Stimulated activated CD8-positive, alpha-beta memory T cell treated with anti-CD3 and anti-CD28 coated beads, Interleukin-7, amount 100 ng/mL, for 1 hour (primary cell): ENCODE measurements at places on chromosomes 16 and 17.

- peak; percentile 55 for DNase-seq
Observed at GRCh38 chr17:78748730-78749317, 33.2 kb downstream of the CYTH1 start.

DNA sequence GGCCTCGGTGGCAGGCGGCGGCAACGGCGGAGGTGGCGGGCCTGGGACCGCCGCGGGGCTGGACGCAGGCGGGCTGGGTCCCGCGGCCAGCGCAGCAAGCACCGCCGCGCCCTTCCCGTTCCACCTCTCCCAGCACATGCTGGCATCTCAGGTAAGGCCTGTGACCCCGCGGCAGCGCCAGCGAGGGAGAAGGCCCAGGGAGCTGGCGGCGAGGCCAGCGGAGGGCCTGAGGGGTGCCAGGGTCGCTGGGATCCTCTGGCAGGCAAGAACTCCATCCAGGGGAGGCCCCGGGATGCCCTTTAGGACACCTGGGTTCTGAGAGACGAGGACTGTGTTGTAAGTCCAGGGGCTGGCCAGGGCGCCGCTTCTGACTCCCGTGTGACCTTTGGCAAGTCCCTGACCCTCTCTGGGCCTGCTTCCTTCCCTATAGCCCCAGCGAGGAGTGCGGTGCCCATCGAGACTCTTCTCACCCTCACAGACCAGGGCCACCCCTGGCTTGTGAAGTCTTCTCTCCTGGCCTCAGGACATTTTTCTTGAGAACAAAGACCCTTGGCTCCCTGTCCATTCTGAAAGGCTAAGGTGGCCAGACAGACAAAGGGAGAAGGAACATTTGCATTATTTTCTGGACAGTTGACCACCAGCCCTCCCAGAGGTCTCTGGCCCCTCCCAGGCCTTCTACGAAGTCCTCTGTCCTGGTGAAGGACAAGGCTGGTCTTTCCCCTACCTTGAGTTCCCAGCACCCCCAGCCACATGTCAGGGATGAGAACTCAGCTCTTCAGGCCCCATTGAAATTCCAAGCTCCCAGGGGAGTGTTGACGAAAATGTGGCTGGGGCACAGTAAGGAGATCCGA lies 6.3 kb downstream of the TBX2 start:
- DNase-seq, result no peak

DNA sequence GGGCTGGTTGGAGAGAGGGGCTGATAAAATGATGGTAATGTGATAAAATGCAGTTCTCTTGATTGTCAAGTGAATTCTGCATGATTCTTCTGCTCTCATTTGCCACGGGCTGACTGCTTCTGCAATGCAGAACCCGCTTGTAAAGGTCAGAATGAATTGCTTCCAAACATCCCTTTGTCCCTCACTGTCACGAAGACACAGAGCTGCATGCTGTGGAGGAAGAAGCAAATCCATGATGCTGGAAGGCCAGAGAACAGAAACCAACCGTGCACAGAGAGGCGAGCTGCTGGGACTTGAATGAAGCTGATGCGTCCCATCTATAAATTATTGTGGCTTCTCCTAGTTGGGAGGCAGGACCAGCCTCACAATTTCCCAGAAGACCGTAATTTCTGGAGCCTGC lies 171.6 kb downstream of the PRKCB start:
- no peak for DNase-seq

DNA sequence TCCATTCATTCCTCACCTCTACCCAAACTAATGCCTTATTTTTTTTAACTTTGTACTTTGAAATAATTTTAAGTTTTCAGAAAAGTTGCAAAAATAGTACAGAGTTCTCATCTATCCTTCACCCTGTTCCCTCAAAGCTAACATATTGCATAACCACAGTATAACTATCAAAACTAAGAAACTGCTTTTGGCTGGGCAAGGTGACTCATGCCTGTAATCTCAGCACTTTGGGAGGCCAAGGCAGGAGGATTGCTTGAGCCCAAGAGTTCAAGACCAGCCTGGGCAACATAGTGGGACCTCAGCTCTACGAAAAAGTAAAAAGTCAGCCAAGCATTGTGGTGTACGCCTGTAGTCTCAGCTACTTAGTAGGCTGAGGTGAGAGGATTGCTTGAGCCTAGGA lies 147.7 kb downstream of the SKAP1 start:
- DNase-seq, result no peak

DNA sequence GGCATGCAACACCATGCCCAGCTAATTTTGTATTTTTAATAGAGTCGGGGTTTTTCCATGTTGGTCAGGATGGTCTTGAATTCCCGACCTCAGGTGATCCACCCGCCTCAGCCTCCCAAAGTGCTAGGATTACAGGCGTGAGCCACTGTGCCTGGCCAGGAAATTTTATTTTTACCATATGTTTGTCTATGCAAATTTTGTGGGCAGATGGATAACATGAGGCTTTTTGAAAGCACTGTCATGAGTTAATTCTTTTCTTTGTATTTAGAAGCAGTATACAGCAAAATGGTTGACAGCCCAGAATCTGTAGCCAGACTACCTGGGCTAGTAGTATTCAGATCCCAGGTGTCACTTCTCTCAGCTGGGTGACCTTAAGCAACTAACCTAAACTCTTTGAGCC lies 8.5 kb upstream of the KPNB1 start:
- no peak for DNase-seq

DNA sequence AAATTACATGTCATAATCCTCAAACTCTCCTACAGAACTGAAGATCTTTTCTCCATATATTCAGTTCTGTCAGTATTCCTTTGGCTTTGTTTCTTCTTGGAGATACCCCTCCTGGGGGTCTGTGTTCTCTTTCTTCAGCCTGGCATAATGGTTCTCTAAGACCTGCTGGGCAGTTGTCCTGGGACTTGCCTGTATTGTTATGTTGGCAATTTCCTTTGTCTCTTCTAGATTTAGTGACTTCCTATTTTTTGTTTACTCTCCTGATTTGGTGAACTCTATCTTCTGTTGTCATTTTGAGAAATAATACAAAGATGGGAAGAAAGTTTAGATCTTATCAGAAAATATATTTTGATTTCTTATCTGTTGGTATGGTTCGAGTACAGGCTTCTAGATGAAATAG lies 127.8 kb downstream of the GOSR1 start:
- DNase-seq, result no peak

GRCh38 chr16:1830213-1830612 lies 3.2 kb downstream of the FAHD1 start:
- no peak for DNase-seq

DNA sequence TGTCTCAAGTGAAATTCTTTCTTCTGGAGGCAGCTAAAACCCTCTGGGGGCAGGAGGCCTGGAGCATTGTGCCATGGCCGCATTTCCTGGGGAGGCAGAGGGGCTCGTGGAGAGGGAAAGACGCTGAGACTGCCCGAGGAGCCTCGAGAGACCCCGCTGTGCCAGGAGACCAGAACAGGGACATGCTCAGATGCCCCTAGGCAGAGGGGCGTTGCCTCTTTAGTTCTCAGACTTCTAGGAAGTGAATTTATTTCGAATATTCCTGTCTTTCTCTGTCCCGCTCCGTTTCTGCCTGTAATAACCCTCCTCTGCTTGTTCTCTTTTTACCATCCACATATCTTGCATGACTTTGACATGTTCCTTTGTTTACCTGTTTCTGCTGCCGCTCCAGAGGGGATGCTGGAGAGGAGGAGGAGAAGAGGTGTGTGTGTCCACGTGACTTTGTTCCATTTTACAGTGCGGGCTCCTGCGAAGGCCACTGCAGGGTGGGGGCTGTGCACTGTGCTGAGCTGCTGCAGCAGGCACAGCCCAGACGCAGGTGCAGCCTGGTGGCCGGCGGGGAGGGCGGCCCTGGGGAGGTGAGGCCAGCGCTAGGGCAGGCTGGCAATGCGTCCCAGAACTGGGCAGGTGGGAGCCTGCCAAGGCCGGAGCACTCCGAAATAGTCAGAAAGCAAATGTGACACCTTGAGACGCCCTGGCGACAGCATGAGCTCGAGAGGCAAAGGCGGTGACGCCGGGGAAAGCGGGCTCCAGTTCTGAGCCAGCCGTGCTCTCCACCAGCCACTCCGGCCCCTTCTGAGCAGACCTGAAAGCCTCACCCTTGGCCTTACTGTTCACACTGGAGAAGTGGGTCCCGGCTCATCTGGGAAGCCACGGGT lies 29.9 kb downstream of the CIBAR2 start:
- DNase-seq, result no peak

- no peak for DNase-seq
Observed at GRCh38 chr16:55678161-55678821, 22.5 kb downstream of the SLC6A2 start.

DNA sequence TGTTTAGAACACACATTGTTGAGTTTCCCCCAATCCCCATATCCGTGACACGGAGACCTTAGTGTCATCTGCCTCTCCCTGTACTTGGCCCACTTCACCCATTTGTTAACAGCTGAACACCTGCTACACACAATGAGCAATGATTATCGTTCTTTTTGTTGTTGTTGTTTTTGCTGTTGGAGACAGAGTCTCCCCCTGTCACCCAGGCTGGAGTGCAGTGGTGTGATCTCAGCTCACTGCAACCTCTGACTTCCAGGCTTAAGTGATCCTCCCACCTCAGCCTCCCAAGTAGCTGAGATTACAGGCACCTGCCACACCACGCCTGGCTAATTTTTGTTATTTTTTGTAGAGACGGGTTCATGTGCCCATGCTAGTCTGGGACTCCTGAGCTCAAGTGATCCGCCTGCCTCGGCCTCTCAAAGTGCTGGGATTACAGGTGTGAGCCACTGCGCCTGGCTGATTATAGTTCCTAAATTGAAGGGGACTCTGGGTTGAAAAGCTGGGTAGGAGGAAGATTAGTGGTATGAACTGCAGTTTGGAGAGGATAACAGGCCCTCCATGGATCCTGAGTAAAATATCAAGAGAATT lies 21.6 kb downstream of the NDE1 start:
- DNase-seq, result no peak

DNA sequence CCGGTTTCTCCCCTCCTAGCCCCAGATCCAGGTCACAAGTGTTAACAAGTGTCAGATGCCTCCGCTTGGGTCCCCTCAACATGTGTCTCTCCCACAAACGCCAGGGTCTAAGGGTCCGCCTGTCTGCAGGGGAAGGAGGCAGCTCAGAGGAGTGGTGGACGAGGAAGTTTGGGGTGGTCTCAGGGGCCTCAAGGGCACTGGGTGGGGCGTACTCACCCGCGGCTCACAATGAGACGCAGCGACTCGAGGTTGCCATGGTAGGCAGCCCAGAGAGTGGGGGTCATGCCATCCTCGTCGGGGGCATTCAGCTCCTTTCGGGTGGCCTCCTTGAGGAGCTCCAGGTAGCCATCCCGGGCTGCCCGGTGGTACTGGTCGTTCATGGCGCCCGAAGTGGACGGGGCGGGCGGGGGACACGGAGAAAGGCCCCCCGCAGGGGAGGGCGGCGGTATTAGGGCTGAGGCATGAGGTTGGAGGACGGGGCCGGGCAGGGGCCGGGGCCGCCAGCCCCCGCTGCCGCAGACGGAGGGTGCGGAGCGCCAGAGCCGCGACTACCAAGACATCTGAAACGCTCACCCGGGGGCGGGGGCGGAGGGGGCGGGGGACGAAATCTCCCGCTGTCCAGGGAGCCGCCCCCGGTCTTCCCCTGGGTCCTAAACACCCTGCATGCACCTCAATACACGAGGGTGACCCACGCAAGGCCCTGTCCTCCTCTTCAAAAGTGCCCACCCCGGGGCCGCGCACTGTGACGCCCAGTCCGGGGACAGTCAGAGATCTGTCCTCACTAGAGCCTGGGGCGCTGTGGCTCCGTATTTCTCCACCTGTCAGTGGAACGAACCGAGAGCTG lies at the start of gene USH1G:
TSS of gene USH1G (minus strand) at position 562 of the 844 bp plus-strand sequence. CDS start at position 380, 182 bp downstream.
- DNase-seq, result no peak

DNA sequence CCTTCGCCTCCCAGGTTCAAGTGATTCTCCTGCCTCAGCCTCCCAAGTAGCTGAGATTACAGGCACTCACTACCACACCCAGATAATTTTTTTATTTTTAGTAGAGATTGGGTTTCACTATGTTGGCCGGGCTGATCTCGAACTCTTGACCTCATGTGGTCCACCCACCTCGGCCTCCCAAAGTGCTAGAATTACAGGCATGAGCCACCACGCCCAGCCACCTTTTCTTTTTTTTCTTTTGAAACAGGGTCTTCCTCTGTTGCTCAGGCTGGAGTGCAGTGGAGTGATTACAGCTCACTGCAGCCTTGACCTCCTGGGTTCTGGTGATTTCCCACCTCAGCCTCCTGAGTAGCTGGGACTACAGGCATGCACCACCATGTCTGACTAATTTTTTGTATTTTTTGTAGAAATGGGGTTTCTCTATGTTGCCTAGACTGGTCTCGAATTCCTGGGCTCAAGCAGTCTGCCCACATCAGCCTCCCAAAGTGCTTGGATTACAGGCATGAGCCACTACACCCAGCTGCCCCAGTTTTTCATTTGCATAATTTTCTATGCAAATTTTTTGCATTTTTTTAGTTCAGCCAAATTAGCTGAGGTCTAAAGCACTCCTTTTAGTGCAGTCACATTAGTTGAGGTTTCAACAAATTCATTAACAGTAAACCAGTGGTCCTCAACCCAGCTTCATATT lies 11.3 kb downstream of the WWP2 start:
- DNase-seq, result no peak

GRCh38 chr17:19268611-19269010 lies 31.4 kb downstream of the EPN2 start:
- no peak for DNase-seq

DNA sequence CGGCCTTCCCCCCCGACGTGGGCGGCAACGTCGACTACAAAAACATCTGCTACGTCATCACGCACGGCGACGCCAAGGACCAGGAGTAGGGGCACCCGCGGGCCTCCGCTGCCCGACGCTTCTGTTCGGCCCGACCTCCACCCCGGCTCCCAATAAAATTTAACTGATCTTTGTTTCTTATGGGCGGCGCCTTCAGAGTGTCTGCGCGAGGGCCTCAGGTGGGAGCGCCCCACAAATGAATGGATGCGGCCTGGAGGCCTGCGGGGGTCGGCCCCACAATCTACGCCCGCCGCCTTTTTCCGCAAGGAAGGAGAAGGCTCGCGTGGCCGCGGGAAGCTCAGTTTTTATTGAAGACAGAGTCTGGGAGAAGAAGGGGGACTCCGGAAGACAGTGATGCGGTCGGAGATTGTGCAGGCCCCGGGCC lies 3.2 kb downstream of the MYL11 start:
- peak; percentile 82 for DNase-seq

GRCh38 chr17:83089328-83090132 lies 10.1 kb downstream of the METRNL start:
- DNase-seq, result no peak

GRCh38 chr17:81233811-81234505 lies 4.9 kb downstream of the TEPSIN start:
- DNase-seq, result no peak

DNA sequence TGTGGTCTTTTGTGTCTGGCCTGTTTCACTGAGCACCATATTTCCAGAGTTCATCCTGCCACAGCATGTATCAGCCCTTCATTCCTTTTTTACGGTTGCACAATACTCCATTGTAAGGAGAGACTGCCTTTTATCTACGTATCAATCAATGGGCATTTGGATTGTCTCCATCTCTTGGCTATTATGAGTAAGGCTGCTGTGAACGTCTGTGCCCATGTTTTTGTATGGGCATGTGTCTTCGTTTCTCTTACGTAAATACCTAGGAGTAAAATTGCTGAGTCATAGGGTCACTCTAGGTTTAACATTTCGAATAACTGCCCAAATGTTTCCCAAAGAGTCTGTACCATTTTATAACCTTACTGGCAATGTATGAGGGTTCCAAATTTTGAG lies 202.8 kb upstream of the FOXF1 start:
- DNase-seq, result no peak
